ENCODE measurements at places on chromosomes 4 and X. TPM values are rescaled to one million over a fixed set of nuclear protein-coding genes. Genes with fewer than 3 reads are reported as not detected.

Gene MBNL3
- 8.7 TPM for total RNA-seq

Gene F11
- total RNA-seq: not detected

Gene ACE2
- not detected for total RNA-seq

Gene USP26
- total RNA-seq: not detected

Gene C4orf50
- not detected for total RNA-seq

Gene LRRC66
- 0.32 TPM for total RNA-seq

Gene NUDT11
- total RNA-seq: 12.4 TPM

Gene GUCY1B1
- 2.1 TPM for total RNA-seq

Gene LETM1
- total RNA-seq: 40.1 TPM

Gene CT45A2
- total RNA-seq: not detected

Gene TCEAL6
- total RNA-seq: not detected

Gene NPY2R
- total RNA-seq: not detected

Gene RTL3
- total RNA-seq: under 0.01 TPM

Gene PCDH18
- 255 TPM for total RNA-seq

Gene RTL5
- total RNA-seq: 1.0 TPM

Gene GYG2
- 0.43 TPM for total RNA-seq

Gene RWDD4
- total RNA-seq: 41.6 TPM

Gene OTC
- total RNA-seq: not detected

Gene HSFX3
- total RNA-seq: not detected

Gene BEX2
- not detected for total RNA-seq

Gene MAML3
- total RNA-seq: 1.5 TPM

Gene GPR143
- total RNA-seq: not detected

Gene RS1
- total RNA-seq: not detected

Gene AMTN
- total RNA-seq: not detected

Gene FTSJ1
- 95.2 TPM for total RNA-seq

Gene VBP1
- 61.0 TPM for total RNA-seq

Gene PNMA6F
- total RNA-seq: not detected

Gene GABRG1
- not detected for total RNA-seq

Gene GPR82
- not detected for total RNA-seq

Gene LRBA
- total RNA-seq: 17.8 TPM

Gene SSX1
- total RNA-seq: not detected

Gene ODAPH
- not detected for total RNA-seq

Gene ADGRL3
- not detected for total RNA-seq

Gene CYSLTR1
- total RNA-seq: not detected

Gene TMEM156
- not detected for total RNA-seq

Gene AADAT
- total RNA-seq: 4.3 TPM

Gene HMX1
- total RNA-seq: not detected

Gene TEC
- not detected for total RNA-seq

Gene C1QTNF7
- not detected for total RNA-seq

Gene MAOA
- total RNA-seq: 0.76 TPM

Gene COMMD8
- total RNA-seq: 41.7 TPM

Gene UNC5C
- total RNA-seq: not detected

Gene RGN
- total RNA-seq: 6.2 TPM

Gene NEIL3
- total RNA-seq: 2.4 TPM

Gene MANBA
- 23.4 TPM for total RNA-seq

Gene RBM47
- total RNA-seq: 2.0 TPM

Gene TRIM75
- total RNA-seq: not detected

Gene CYTL1
- not detected for total RNA-seq

Gene RRH
- total RNA-seq: not detected

Gene SLC30A9
- 61.7 TPM for total RNA-seq

Gene CYP2U1
- 7.6 TPM for total RNA-seq

Gene HSFX2
- total RNA-seq: not detected

Gene POF1B
- not detected for total RNA-seq

Gene RNF212
- 2.5 TPM for total RNA-seq

Gene KLHL13
- 0.43 TPM for total RNA-seq

Gene CXCL11
- total RNA-seq: not detected

Gene SMAD1
- 24.0 TPM for total RNA-seq

Gene EREG
- total RNA-seq: 4.4 TPM

Gene HELT
- not detected for total RNA-seq

Gene MTNR1A
- total RNA-seq: not detected

Measured in GM23248 (cell line).